ENCODE measurements at places on chromosomes 16 and 17.
A peak's percentile ranks its signal among the peaks of the same experiment; 100 is the strongest.

DNA sequence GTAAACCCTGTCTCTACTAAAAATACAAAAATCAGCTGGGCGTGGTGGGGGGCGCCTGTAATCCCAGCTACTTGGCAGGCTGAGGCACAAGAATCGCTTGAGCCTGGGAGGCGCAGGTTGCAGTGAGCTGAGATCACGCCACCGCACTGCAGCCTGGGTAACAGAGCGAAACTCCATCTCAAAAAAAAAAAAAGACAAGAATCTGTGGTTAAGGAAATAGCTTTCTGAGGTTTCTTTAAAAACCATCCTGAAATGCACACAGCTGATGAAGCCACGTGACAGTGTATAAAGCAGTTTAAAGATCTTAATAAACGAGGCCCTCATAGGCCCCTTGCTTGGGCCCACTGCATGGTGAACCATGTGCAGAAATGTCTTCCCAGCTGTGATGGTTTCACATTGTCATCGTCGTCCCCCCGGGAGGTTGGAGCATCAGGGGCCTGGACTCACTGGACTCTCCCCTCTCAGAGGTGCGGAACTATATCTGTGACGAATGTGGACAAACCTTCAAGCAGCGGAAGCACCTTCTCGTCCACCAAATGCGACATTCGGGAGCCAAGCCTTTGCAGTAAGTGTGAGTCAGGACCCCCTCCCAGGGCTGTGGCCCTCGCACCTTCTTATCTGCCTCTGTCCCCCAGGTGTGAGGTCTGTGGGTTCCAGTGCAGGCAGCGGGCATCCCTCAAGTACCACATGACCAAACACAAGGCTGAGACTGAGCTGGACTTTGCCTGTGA lies 16.2 kb downstream of the ZNF276 start:
- no peak for DNase-seq

DNA sequence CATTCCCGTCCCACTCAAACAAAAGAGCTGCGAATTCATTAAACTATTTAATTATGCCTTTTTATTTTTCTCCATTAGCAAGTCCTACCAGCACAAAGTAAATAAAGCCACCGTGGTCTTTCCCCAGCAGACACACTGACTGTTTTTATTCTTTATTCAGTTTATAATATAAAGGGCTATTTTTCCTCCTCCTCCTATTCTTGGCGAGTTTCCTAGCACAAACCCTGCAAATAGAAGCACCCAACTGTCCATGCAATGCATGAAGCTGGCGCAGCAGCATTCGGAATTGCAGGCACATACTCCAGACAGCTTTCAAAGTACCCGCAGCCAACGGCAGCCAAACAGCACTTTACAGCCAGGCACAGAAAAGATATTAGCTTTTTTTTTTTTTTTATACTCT lies 583.4 kb upstream of the PSMD7 start:
- no peak for DNase-seq

GRCh38 chr17:67829331-67829730 lies 4.0 kb downstream of the BPTF start:
- DNase-seq, result peak; percentile 22

- DNase-seq, result no peak
These were observed 18.5 kb upstream of the PHF12 start for GRCh38 chr17:28969706-28970393.

- DNase-seq, result no peak
These were observed 4.8 kb downstream of the DCAKD start for GRCh38 chr17:45046537-45047125.

GRCh38 chr16:46975165-46975564 lies 1.7 kb upstream of the DNAJA2 start:
- no peak for DNase-seq

- DNase-seq, result no peak
These were observed 45.8 kb downstream of the LCMT1 start for GRCh38 chr16:25157271-25157875.
